ENCODE measurements at places on chromosomes 6 and 20. TPM values are rescaled to one million over a fixed set of nuclear protein-coding genes. Genes with fewer than 3 reads are reported as not detected.

The CCHCR1 gene
- polyA plus RNA-seq, result 47.0 TPM

The RBPJL gene
- polyA plus RNA-seq, result not detected

- DNase-seq, result no peak
These were observed 1.5 kb downstream of the RXRB start for GRCh38 chr6:33198853-33199436.

- DNase-seq, result no peak
These were observed 27.7 kb downstream of the PTGIS start for GRCh38 chr20:49540232-49540620.

DNA sequence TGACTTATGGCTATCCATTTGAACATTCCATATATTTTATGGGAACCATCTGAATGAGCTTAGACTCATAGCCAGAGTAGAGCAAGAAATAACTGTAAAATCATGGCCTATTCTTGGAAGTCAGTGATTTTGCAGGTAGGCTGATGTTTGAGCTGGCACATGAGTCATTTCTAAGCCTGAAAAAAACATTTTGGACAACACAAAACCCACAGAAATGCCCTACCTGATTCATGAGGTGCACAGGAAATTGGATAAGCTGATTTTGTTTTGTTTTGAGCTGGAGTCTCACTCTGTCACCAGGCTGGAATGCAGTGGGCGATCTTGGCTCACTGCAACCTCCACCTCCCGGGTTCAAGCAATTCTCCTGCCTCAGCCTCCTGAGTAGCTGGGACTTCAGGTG is 443.0 kb downstream of the PKHD1 start:
- no peak for DNase-seq

GRCh38 chr20:40336533-40336932 is 352.5 kb downstream of the MAFB start:
- no peak for DNase-seq

GRCh38 chr20:1917786-1918185 is 22.6 kb downstream of the SIRPA start:
- DNase-seq, result no peak

- no peak for DNase-seq
These were observed 30.9 kb downstream of the MYH7B start for GRCh38 chr20:34986311-34987287.

DNA sequence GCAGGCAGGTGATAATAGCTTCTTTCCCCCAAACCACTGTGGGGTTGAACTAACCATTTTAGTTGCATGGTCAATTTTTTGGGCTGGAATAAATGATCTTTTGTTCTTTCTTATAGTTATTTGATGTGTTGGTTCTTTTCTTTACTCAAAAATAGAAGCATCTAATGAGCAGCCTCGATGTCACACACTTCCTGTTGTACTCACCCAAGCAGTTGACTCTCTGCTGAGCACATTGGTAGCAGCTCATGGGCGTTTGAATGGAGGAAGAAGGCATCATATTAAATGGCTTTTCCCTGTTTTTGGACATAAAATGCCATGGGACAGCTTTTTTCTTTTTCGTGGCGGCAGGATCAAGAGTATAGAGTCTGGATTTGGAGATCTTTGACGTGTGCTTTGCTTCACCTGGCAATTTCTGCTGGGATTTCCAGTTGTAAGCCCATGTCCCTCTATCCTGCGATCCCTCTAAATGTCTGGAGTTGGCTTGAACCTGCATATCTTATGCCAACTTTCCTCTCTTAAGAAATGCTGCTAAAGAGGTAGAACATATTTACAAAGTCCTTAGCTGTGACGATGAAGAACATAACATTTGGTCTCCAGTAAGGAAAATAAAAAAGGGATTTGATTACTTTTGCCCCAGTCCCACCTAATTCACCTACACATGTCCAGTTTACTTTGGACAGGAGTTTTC is 268.3 kb downstream of the PRL start:
- DNase-seq, result no peak

DNA sequence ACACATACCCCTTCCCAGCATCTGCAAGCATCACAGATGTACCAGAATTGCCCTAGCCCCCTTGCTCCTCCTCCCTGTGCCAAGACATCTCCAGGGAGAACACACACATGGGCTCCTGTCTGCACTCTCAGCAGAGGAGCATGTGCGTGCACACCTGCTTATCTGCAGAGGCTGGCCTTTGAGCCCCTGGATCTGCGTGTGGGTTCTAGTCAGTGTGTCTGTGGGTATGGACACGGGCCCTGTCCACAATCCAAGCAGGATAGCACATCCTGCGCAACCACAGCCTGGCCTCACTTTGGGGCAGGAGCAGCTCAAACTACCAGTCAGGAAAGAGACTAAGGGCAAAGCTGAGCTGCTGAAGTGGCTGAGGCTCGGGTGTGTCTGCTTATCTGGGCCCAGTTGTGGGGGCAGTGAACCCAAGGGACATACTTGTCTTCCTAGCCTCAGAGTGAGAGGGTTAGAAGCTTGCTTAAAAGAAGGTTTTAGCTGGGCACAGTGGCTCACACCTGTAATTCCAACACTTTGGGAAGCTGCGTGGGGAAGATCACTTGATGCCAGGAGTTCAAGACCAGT is 41.0 kb downstream of the HM13 start:
- DNase-seq, result no peak

- no peak for DNase-seq
These were observed 200.2 kb upstream of the ID4 start for GRCh38 chr6:19637010-19637409.

DNA sequence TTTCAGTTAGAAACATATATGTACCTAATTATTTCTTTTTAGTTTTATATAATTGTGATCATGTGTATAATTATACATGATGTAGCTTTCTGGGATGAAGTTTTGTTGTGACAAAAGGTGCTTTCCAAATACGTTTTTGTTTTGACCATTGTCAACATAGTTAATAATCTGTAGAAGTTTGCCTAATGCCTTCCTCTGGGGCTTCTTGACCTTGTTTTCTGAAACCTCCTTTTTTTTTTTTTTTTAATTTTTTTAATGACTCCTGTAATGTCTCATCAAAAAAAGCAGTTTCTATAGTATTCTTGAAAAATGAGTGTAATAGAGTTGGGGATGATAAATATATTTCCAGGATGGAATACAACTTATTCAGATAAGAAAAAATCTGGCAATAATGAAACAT is 434.7 kb upstream of the SOX4 start:
- DNase-seq, result no peak

DNA sequence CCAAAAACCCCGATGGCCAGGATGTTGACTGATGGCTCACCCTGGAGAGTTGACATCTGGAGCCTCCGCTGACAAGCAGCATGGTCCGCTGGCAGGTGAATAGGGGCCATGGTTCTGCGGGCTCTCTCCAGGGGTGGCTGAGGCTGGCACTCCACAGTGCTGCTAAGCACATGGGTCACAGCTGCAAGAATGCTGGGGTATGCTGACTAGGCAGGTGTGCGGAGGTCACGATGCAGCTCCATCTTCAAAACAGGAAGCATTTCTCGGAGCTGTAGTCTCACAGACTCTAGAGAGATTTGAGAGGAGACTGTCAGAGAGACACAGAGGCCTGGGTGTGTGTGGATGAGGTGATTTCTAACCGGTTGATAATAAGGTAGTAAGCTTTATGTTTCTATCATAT is 341.6 kb downstream of the NRN1 start:
- DNase-seq, result no peak

DNA sequence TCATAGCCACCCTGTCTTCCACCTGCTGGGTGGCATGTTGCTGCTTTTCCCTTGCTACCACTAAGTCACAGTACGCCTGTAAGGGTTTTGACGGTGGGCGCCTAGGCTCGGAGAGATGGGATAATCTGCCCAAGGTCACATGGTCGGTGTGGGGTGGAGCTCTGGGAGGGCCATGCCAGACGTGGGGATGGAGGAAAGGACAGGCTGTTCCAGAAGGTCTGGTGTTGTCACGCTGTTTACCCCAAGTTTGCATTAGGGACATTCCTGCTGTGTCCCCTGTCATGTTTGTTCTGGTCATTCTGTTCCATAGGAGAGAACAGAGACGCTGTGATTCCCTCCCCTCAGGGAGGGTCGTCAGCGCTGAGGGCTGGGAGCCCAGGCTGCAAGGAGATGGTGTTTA is 16.1 kb downstream of the IP6K3 start:
- DNase-seq, result no peak

GRCh38 chr6:44126320-44127149 is 717 bp downstream of the MRPL14 start:
- DNase-seq, result no peak

GRCh38 chr6:68059899-68060298 is 575.2 kb upstream of the ADGRB3 start:
- no peak for DNase-seq

DNA sequence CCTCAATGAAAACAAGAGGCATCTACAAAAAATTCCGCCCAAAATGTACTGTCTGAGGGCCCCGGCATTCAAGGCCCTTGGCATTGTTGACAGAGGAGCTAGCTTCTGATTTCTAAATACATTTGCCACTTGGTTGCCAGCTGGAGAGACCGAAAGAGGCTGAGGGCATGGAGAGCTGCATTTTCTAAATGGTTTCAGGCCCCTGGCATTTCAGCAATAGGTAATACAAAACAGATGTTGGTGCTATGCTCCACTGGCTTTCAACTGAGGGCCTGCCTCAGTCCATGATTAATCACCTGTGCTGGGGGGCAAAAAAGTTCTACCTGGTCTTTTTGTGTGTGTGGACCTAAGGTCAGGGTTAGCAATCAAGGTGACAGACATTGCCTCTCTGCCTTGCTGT is 79.5 kb upstream of the ISM1 start:
- no peak for DNase-seq

DNA sequence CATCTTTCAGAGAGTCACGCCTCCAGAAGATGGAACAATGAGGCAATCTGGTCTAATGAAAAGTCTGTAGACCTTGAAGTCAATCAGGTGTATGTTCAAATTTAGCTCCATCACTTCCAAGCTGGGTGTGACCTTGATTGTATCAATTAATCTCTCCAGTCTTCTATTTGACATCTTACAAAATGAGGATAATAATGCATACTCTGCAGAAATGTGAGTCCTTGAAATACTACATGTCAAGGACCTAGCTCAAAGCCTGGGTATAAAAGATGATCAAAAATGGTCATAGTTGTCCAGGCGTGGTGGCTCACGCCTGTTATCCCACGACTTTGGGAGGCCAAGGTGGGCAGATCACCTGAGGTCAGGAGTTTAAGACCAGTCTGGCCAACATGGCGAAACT is 29.8 kb downstream of the CGA start:
- no peak for DNase-seq

- DNase-seq, result no peak
These were observed 49.8 kb downstream of the NRN1 start for GRCh38 chr6:5956939-5957338.

GRCh38 chr6:90382760-90383159 is 86.1 kb upstream of the BACH2 start:
- no peak for DNase-seq

DNA sequence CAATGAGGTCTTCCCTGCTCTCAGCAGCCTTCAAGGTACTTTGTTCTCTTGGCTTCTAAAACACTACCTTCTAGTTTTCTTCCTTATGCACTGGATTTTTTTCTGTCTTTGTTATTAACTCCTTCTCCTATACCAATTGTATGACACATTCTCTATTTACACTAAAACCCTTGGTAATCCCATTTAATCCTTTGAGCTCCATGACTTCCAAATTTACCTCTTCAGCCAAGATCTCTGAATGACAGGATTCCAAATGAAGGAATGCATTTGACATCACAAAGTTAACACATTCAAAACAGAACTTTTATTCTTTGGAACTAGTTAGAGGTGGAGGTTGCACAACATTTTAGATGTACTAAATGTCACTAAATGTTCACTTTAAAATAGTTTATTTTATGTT is 86.6 kb upstream of the SAMD5 start:
- DNase-seq, result no peak

GRCh38 chr6:130674604-130675003 is 152.6 kb upstream of the SMLR1 start:
- no peak for DNase-seq

DNA sequence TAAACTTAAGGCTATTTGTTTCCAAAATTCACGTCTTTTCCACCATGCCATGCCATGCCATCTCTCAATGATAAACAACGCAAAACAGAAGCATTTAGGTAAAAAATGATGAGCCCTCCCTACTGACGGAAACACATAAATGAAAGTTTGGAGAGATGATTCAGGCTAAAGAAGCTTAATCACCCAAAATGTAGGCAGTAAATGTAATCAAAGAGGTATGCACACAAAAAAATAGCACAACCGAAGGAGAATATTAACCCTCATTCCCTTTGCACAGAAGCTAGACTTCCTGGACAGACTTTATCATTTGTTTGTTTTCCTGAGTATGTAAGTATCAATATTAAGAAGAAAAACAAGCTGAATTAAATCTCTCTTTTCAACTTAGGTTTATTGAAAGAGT is 28.8 kb downstream of the DCDC2 start:
- DNase-seq, result no peak

- no peak for DNase-seq
These were observed 20.0 kb downstream of the CDK19 start for GRCh38 chr6:110795271-110795670.

- no peak for DNase-seq
These were observed 14.0 kb downstream of the DEFB110 start for GRCh38 chr6:50007819-50008218.

- DNase-seq, result no peak
These were observed 19.3 kb upstream of the AKIRIN2 start for GRCh38 chr6:87721311-87721710.

GRCh38 chr20:44796311-44796710 is 14.0 kb downstream of the RIMS4 start:
- DNase-seq, result no peak

GRCh38 chr20:3162080-3162611 is 2.5 kb upstream of the FASTKD5 start:
- no peak for DNase-seq

DNA sequence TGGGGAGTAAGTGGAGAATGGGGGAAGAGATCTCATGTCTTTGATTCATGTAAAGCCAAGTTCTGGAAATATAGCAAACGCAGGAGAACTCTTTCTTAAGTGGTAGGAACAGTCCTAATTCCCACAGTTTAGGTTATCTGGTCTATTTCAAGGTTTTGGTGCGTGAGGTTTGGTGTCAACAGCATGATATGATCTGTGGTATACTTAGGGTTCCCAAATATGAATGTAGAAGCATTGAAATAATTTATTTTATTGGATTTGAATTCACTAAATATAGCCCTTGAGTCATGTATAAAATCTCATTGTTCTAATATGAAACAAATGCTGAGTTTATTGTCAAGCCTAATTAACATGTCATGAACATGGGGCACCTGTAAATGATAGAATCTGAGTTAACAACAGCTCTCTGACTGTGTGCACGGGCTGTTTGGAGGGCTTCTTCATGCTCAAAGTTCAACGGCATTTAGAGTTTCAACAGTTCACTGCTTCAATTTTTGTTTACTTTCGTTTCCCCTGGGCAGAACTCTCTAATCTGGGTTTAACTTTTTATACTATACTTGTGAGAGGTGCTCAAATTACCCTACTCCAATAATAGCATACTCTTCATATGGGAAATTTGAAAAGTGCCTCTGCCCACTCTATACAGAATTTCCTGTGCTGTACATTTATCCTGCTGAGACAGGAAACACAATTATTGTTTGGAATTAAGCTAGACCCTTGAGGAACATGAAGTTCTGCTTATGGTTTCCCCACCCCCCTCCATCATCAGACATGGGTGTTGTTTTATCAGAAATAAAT is 236.3 kb upstream of the ZNF217 start:
- DNase-seq, result no peak

Measured in left renal cortex interstitium (tissue), 4 donors.